Left forelimb (tissue), 1 donor: ENCODE measurements at places on chromosomes 7 and 10.

DNA sequence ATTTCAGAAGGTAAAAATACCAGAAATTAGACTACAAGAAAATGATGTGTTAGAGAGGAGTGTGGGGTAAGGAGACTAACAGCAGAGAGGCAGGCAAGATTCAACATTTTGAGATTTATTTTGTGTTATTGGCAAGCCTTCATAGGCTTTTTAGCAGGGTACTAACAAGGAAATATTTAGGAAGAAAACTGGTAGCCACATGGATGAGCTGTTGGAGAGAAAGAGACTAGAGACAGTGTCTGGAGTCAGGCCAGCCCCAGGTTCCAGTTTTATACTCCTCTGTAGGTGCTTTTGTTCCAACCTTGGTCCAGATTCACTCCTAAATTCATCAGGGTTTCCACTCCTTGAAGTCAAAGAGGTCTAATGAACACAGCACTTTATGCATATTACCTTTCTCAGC, 41.1 kb downstream of the GPRIN2 start:
- no peak for DNase-seq

DNA sequence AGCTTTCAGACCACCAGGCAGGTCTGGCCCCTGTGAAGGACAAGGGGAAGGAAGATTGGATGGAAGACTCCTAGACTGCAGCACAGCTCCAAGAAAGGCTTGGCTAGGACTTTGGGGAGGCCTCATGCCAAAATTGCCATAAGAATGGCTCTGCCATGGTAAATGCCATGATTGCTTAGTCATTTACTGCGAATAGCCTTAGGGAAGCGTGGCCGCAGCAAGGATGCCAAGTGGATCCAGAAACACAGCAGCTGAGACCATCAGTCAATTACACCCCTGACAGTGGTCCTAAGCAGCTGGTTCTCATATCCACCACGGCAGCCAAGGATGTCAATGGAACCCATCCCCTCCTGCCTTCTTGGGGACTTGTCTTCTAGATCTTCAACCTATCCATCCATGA, 88.2 kb upstream of the AUTS2 start:
- no peak for DNase-seq

DNA sequence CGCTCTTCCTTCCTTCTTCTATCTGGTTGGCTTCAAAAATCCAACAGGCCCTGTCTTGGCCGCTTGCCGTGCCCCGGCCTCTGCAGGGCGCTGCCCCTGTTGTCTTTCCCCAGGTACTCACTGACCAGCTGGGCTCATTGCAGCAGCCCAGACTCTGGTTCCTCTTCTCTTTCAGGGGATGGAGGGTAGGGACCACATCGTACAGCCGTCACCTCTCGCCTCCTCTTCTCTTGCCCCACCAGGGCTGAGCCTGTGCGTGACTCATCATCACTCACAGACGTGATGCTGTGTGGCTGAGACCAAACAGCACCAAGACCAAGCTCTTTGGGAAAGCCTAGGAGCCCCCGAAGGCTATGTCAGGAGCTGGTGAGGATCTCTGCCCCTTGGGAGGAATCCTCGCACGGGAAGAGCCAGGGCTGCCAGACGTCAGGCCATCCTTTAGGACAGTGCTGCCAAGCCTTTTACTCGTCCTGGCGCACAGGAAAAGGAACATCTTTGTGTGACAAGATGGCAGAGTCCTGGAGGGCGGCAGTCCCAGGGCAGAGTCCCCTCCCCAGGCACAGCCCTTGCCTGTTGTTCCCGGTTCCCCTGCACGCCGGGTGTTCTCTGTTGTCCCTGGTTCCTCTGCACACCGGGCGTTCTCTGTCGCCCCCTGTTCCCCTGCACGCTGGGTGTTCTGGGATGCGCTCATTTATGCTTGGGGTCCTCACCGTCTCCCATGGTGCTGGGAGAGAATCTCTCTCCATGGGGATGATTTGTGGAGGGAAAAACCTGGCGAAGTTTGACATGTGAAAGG, 188.5 kb upstream of the SHH start:
- peak; percentile 30 for DNase-seq

- no peak for DNase-seq
Observed at GRCh38 chr7:27237735-27238334, 4.8 kb upstream of the EVX1 start.

DNA sequence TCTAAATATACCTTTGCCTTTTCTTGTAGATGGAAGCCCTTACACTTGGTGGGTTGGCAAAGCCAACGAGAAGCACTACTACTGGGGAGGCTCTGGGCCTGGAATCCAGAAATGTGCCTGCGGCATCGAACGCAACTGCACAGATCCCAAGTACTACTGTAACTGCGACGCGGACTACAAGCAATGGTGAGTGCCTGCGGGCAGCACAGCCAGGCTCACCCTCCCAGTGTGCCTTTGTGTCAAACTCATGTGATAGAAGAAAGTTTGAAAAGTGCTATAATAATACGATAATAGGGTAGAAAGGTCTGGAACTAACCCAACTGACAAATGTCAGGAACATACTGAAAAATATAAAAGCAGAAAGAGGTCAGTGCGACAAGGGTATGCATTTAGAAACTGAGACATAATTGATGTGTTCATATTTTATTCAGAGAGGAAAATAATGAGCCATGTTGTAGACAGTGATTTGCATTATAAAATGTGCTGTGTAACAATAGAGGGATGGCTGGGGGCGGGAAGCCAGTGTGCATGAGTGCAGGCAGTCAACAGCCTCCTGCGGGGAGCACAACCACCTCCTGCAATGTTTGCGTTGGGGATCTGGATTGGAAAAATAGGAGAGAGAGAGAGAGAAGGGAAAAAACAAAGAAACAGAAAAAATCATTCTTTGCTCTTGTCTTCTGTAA, 686.9 kb upstream of the C7orf33 start:
- no peak for DNase-seq

DNA sequence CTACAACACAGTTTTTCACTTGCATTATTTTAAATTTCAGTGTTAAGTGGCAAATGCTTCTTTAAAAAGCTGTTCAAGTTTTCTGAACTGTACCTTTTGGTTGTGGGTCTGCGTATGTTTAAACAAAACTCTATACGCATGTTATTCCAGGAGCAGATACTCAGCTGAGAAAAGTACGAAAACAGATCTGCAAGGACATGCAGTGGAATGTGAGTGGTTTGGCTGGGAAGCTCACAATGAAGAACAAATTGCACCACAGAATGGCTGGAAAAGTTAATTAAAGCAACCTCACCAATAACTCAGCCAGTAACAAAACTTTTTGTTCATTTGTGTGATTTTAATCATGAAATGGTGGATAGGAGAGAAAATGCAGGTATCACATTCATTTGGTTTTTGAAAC, 17.6 kb downstream of the GLI3 start:
- DNase-seq: no peak
